Bronchial epithelial cell (primary cell): ENCODE measurements at places on chromosomes 2 and 18.
A peak's percentile ranks its signal among the peaks of the same experiment; 100 is the strongest.

DNA sequence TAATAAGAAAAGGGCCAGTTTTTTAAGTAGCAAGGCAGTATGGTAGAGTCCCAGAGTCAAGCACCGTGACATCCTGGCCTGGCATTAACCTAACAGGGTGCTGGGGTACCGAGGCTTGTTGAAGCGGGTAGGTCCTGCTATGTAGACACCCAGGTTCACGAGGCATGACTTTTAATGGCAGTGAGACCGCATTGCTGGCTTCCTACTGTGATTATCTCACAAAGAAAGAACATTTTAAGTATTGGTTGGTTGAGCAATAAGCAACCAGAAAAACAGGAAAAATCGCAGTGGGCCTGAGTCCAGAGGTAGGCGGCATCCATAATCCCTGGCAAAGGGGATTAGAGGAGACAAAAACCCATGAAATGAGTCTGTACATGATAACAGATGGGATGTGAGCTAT is 927.9 kb upstream of the ACVR2A start:
- peak; percentile 44 for DNase-seq

DNA sequence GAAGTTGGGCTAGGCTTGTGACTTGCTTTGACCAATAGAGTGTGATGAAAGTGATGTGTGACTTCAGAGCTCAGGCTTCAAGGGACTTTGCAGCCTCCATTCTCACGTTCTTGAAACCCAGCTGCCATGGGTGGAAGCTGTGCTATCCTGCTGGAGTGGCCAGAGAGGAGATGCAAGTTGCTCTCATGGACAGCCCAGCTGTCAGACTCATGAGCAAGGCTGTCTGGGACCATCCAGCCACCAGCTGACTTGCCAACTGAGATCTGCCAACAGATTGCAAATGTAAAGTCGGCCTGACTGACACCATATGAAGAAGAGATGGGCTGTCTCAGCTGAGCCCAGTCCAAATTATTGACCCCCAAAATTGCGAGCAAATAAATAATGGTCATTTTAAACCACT is 226.4 kb upstream of the CXCR4 start:
- no peak for DNase-seq

GRCh38 chr2:102422910-102423309 is at the start of gene IL18RAP:
TSS of gene IL18RAP (plus strand) at chr2:102423160. CDS start at chr2:102423278, 118 bp downstream.
- no peak for DNase-seq

- peak; percentile 72 for DNase-seq
These were observed 14.1 kb downstream of the KLF11 start for GRCh38 chr2:10057231-10058107.

DNA sequence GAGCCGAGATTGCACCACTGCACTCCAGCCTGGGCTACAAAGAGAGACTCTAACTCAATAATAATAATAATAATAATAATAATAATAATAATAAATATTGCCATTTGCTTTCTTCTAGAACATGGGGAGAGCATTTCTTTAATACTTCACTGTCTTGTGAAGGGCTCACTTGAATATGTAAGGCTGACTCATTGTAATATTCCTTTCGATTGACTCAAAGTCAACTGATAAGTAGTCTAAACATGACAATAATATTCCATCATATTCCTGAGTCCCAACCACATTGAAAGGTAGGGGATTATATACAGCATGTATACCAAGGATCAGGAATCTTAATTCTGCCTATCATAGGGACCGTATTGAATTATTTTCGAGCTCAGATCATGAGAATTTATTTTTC is 949.2 kb downstream of the DSC3 start:
- peak; percentile 25 for DNase-seq

DNA sequence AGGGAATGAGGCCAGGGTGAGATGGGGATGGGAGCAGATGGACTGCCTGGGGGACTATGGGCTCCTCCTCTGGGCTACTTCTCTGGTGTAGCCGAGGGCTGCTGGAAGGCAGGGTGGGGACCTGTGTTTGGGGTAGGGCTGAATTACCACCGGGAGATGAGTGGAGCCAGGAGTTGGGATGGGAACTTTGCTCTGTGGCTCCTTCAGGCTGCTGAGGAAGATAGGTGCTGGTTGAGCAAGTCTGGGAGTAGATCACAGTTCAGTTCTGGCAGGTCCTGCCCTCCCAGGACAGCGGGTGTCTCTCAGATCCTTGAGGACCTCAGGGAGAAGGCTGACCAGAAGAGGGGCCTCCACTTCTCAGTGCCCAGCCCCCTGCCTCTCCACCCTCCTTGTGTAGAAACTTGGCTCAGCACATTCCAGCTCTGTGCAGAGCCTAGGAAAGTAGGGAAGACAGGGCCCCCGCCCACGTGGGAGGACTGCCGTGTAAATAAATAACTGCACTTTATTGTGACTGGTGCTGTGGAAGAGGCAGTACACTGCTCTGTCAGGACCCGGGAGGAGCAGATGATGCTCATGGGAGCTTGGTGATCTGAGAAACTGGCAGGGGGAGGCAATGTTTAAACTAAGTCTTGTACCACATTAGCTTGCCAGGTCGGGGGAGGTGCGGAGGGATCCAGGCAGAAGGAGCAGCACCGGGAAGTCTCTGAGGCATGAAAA is 15.3 kb downstream of the TET3 start:
- DNase-seq: no peak

DNA sequence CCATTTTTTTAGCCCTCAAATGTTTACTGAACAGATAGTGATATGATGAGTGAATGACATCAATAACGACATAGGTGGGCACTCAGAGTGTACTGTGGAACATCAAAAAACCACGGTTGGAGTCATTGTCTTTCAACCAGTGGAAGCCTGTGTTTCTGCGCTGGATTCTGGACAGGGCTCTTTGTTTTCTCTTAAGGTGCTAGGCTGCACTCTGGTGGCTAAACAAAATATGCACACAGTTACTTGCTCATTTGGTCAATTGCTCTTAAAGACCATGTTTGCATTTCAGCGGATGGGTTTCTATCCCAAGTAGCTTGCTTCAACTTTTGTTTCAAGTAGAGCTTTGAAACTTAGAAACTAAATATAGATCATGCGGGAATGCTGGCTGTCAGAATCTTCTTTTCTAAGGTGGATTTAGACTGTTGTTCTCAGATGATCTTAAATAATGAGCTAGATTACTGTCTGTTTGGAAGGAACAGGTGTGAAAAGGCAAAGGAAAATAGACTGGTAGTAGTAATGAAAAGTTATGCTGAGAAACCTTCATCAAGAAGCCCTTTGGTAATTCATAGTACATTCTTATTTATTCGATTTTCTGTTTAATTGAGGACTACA is 48.5 kb upstream of the LYPD6B start:
- peak; percentile 73 for DNase-seq

- no peak for DNase-seq
These were observed 284.0 kb upstream of the HS6ST1 start for GRCh38 chr2:128602699-128603101.

- DNase-seq: no peak
These were observed 16.6 kb downstream of the ME2 start for GRCh38 chr18:50895350-50896045.

GRCh38 chr2:25187729-25188350 is 19.5 kb upstream of the POMC start:
- DNase-seq: no peak

DNA sequence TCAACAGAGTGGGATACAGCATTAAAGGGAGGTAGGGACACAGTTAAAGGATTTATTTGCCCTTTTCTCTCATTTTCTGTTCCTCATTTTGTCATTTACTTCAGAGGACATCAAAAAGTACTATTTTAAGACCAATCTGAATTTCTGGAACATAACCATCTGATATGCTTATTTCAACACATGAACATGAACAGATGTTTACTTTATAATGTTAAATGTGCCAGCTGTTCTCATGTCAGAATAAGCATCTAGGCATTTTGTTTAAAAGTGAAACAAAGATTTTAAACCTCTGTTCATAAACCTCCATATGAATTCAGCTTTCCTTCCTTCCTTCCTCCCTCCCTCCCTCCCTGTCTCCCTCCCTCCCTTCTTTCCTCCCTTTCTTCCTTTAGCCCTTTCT is 677.7 kb downstream of the CNTNAP5 start:
- DNase-seq: no peak

DNA sequence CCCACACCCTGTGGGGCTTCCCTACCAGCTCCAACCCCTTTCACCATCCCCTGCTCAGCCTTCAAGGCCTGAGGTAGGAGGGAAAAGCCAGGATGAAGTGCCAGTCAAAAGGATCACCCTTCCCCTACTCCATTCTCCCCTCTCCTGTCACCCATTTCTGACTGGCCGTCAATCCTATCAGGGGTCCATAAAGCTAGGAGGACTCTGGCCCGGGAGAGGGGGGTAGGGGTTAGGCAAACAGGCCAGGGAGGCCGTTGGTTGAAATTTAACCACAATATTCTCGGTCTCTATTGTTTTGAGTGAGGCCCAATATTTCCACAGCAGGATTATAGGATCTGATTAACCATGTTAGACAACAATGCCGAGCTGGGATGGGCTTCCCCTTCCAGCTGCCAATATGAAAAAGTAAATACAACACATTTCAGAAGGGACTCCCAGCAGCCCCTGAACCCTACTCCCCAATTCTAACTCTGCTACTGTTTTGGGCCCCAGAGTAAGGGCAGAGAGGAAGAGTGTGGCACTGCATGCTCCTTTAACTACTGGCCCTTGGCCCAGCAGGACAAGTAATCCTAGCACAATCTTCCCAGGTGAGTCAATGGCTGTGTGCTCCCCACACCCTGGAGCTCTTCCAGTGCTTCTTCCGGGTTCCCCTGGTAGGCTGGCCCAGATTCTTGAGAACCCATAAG is 10.6 kb upstream of the IHH start:
- peak; percentile 71 for DNase-seq

DNA sequence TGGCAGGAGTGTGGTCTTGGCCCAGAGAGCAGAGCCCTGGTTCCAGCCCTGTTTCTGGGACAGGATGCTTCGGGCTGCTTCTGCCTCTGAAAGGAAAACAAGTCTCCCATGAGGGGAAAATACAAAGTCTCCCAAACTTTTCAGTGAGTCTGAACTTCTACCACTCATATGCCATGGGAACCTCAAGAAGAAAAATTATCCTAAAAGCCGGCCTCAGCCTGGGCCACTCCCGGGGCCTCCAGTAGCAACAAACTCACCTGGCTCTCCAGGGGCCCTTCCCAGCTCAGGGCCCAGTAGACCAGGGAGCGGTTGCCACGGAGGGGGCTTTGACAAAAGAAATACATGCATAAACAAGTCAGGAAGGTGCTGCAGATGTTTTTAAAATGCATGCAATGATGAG is 289.2 kb upstream of the HDAC4 start:
- DNase-seq: no peak

GRCh38 chr2:7205151-7205830 is 288.1 kb downstream of the RNF144A start:
- DNase-seq: no peak

DNA sequence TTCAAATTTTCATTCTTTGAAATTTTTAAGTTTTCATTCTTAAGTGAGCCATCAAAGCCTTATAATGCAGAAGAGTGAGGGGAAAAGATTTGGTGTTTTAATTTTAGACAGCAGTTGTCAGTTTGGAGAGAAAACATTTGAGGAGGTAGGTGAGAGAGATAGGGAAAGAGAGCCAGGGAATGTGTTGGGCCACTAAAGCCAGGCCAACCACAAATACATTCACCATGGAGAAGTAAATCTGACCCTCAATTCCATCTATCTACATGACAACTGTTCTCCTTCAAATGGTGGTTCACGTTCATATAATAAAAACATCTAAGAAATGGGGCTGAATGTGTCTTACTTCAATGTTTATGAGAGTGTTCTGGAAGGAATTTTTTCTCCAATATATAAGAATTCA is 553.0 kb upstream of the SYT4 start:
- no peak for DNase-seq

DNA sequence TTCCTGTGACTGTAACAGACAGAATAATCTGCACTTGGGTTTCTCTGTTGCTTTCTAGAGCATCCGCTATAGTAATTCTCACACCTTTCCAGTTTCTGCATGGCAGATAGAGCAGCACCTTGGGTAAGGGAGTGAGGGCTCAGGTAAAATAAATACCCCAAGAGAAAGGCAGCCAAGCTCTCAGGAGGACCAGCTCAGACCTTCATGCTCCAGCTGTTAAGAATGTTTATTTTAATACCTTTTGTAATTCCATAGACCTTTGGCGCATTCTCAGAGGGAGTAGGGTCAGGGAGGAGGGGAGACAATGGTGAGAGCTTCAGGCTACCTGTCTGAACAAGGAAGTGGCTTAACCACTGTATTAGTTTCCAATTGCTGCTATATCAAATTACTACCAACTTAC is 16.2 kb upstream of the TMEM178A start:
- DNase-seq: no peak
